T47D (cell line): ENCODE measurements at places on chromosomes 16 and 17.

GRCh38 chr17:64157669-64158180 lies 27.8 kb upstream of the ERN1 start:
- DNase-seq, result no peak

DNA sequence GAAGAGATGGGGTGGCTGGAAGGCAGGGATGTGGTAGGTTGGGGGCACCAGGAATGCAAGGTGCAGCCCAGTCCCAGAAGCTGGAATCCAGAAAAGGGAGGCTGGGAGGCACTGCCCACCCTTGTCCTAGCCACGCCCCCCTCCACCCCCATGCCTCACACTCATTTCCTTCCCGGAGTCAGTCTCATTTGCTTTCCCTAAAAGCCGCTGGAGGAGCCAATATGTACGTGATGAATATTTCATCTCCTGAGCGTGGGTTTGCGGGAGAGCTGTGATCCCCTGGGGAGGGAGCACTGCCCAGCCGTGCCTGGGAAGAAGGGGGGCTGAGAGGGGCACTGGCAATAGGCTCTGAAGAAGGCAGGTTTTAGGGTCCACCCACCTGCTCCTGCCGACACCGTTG lies 124.5 kb upstream of the LHX1 start:
- no peak for DNase-seq

DNA sequence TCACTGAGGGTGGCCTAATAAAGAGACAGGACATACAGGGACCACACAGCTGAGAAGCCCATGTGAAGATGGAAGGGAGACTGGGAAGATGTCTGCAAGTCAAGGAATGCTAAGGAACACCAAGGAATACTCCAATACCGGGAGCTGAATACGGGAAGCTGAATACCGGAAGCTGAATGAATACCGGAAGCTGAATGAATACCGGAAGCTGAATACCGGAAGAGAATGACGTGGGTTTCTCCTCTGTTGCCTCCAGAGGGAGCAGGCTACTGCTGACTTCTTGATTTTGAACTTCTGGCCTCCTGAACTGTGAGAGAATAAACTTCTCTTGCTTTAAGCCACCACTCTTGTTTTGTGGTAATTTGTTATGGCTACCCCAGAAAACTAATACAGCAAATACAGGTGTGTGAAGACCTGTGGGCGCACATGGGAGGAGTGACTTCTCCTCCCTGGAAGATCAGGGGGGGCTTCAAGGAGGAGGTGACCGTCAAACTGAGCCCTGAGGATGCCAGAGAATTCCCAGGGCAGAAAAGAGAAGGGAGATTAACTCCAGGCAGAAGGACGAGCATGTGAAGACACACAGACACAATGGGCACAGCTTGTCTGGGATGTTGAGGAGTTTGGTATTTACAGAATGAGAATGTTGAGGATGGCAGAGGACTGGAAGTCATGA lies 259.9 kb downstream of the IRF8 start:
- no peak for DNase-seq

GRCh38 chr16:26087091-26087490 lies 395.3 kb downstream of the HS3ST4 start:
- DNase-seq, result no peak

- no peak for DNase-seq
Observed at GRCh38 chr17:31877911-31878702, 19.1 kb upstream of the COPRS start.

DNA sequence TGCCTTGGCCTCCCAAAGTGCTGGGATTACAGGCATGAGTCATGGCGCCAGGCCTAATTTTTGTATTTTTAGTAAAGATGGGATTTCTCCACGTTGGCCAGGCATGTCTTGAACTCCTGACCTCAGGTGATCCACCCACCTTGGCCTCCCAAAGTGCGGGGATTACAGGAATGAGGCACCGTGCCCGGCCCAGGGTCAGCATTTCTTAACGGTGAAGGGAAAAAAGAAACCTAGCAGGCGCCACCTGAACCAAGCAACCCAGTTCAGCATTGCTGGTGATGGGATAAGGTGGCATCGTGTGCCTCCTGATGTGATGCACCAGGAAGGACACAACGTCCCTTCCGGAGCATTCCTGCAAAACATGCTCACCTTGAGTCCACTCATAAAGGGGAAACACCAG lies 2.2 kb upstream of the CLCN7 start:
- no peak for DNase-seq
